Stimulated activated CD8-positive, alpha-beta memory T cell treated with anti-CD3 and anti-CD28 coated beads, Interleukin-4, amount 100 ng/mL, for 1 hour (primary cell): ENCODE measurements at places on chromosomes 6 and 20.

GRCh38 chr20:58405504-58406291 lies 16.7 kb downstream of the VAPB start:
- DNase-seq, result no peak

GRCh38 chr20:23156170-23156841 lies 70.2 kb upstream of the CD93 start:
- DNase-seq, result no peak

DNA sequence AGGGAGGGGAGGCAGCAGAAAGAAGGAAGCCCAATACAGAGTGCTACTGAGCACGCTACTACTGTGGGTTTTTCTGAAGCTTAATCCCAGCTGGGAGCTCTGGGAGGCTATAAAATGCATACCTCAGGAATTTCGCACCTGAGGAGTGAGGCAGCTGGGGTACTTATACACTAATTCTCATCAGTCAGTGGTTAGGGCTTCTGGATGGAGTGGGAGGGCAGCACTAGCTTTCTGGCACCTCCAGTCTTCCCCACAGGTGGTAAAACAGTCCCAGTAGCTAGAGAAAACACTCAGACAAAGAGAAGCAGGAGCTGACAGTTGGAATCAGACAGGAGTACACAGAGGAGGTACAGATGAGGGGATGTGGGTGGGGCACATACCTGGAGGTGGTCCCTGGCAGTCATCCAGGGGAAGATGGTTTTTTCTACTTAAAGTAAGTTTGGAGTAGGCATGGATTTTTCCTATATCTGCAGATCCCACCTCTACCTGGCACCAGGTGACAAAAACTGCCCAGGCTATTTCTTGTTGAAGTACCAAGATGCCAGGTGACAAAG lies 37.8 kb downstream of the CPXM1 start:
- DNase-seq, result no peak

GRCh38 chr20:21262812-21263211 lies 40.3 kb upstream of the XRN2 start:
- DNase-seq, result no peak

GRCh38 chr6:148445620-148446019 lies 103.0 kb downstream of the SASH1 start:
- no peak for DNase-seq

DNA sequence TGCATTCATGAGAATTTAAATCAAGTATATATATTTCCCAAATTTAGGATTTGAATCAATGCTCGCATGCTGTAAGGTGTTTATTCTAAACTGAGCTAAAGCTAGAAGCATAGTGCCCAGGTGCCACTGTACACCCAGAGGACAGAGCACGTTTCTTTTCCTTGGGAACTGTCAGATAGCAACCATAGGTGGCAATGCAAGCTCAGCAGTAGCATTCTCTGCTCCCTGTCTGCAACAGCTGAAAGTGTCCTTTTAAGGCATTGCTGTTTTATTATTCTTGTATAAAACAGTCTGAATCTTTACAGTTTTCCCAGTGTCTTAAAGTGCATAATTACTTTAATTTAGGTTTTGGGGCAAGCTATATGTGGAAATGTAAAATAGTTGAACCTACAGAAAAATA lies 443.4 kb upstream of the MMS22L start:
- DNase-seq, result no peak

DNA sequence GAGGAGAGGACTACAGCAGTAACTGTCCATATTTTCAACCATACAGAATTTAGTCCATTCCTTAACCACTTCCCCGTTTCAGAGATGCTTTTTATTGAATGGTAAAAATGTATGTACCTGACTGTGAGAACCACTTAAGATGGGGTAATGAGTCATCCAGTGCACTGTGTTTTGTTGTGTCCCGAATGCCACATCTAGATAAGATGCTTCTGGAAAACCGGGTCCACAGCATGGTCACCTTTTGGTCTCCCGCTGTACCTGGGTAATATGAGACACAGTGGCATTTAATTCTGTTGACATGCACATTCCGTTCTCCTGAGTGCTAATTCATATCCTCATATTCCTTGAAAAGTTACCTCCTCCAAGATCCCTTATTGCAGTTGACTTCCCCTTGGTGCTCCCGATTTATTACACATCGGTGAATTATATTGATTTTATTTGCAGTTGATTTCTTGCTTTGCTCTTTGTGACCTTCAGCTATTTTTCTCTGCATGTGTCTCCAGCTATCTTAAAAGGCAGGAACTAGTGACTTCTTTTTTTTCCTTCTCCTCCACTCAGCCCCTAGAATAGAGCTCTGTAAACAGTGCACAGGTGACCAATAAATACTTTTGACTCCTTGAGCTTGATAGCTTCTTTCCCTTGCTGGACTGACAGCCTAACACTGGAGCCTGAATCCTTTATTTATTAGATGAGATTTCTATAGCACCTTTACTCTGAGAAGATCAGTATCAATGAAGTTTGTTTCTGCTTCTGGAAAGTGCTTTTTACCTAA lies 314.6 kb downstream of the ZFAND3 start:
- DNase-seq, result no peak

DNA sequence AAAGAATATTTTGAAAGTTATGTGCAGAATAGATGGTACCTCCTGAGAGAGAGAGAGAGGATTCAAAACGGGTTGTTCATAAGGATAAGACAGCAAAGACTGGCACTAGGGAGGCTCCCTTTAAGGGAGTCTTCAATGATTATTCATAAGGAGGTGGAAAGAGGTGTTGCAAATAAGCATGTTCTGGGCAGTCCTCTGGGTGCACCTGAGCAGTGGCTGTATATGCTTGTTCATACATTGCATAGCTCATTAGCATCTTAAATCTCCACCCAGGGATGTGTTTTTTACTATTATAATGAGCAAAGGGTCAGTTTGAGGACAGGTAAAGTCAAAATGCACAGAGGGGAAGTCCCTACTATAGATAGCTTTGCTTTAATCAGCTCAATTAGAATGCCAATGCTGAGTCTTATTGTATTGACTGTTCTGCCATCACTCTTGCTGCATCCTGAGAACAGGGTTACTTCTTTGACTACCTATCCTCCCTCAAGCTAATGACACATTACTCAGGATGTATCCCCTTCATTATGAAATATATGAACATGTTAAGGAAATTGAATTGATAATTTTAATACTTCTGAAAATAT lies 10.0 kb upstream of the SIRPG start:
- no peak for DNase-seq

- no peak for DNase-seq
These were observed 18.4 kb upstream of the SPAG4 start for GRCh38 chr20:35597186-35597585.

- DNase-seq, result no peak
These were observed 103.4 kb downstream of the LRRC1 start for GRCh38 chr6:53898026-53898795.

DNA sequence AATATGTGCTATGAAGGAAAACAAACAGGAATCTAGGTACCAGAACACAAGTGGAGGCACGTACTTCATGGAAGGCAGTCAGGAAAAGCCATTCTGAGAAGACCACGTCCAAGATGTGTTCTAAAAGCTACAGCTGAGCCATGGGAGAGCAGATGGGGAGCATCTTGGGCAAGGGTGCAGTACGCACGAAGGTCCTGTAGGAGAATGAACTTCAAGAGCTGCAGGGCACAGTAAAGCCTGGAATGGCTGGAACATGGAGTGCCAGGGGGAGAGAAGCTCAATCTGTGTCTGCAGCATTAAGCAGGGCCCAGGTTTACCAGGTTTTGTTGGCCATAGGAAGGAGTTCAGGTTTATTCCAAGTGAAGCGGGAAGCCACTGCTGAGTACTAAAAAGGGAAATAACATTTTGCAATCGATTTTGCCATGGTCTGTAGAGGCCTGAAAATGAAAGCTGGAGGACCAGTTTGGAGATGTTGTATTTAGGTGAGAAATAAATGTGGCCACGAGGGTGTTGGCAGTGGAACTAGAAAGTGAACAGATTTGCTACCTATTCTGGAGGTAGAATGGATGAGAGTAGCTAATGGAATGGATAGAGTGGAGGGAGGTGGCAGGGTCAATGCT lies 29.9 kb downstream of the ADTRP start:
- DNase-seq, result no peak

DNA sequence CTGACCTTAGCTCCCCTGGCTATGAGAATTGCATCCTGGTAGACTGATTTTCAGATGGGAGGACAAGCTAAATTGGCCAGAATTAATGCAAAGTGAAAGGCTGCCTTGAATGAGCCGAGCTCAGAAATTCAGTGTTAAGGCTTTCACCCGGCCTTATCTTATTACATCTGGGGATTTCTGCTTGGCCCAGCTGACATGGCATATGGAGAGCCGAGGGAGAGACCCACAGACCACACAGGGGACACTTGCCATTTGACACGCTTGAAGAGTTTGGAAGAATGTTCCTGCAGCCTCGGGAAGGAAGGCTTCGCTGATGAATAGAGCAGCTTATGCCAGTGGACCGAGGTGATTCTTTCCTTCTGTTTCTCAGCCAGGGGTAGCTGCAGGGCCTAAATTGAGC lies 9.0 kb downstream of the MOCS3 start:
- no peak for DNase-seq

DNA sequence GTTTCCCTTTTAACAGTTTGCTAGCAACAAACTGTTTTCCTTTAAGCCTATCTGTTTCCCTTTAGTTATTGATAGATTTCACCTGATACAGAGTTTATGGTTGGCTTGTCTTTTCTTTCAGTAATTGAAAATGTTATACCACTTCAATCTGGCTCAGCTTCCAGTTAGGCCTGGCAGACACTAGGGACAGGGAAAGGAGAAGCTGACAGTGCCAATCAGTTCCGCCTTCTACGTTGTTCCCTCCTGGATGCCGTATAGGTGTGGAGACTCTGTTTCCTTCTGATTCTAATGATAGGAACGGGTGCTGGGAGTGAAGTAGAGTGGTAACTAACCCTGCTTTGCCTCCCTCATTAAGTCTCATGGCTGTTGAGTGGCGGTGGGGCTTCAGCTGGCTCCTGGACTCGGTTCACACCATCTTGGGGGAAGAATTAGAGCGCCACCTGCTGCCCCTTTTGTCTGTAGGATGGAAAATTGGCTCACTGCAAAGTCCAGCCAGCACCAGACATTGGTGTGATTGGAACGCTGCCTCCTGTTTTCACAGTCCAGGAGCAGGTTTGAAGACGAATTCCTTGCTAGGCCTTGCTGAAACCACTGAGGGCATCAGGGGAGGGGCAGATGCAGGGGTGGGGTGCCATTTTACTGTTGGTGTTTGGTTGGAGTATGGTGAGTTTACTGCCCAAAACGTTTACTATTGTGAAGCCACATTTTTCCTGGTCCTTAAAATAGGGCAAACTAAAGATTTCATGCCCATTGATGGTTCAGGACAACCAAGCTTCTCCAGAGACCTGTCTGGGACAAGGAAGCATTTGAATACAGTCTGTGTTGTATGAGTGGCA lies 1729.5 kb downstream of the GRIK2 start:
- no peak for DNase-seq

GRCh38 chr6:8820313-8820712 lies 385.0 kb upstream of the SLC35B3 start:
- DNase-seq, result no peak

- no peak for DNase-seq
These were observed 50.2 kb upstream of the ELOVL5 start for GRCh38 chr6:53399027-53399344.

DNA sequence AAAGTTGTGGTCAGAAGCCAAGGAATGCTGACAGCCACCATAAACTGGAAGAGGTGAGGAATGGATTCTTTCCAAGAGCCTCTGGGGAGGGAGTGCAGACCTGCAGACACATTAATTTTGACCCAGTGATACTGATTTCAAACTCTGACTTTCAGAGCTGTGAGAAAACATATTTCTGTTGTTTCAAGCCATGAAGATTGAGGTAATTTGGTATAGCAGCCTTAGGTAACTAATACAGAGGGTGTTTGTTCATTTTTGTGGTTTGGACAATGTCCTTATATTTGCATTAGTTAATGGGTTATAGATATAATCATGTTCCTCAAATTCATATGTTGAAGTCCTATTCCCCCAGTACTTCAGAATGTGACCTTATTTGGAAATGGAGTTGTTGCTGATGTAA lies 85.4 kb upstream of the GTSF1L start:
- DNase-seq, result no peak

GRCh38 chr6:127956260-127956888 lies 55.5 kb upstream of the THEMIS start:
- DNase-seq, result no peak

DNA sequence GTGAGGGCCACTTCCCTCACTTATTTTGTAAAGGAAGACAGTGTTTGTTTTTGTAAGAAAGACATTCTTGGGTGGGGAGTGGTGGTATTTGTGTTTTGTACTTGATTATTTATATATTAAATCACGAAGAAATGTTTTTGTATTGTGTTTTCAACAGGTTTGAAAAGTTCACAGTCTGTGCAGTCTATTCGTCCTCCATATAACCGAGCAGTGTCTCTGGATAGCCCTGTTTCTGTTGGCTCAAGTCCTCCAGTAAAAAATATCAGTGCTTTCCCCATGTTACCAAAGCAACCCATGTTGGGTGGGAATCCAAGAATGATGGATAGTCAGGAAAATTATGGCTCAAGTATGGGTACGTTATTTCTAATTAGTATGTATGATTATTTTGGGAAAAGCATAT lies 137.2 kb downstream of the NCOA3 start:
- no peak for DNase-seq

DNA sequence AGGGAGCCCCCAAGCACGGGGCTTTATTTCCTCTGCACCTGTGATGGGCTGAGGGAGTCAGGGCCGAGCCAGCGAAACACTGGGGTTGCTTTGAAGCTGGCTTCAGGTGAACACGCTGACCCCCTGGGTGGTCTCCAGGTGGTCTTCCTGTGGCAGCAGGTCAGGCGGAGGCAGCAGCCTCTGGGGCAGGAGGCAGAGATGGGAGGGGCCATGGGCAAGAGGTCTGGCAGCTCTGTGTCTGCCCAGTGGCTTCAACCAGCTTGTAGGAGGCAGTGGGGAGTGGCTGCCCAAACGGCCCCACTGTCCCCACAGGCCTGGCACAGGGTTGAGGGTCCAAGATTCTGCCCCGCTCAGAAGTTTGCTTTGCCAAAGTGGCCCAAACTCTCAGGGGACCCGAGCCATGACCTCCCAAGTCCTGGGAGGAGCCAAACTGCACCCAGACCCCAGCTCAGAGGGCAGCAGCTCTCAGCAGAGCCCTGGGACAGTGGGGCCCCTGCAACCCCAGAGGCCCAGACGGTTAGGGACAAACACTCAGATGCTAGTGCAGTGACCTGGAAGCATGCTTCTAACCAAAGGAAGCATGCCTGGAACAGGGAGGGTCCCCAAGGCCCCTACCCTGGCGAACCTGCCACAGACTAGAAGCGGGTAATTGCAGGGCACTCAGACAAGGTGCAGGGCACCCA lies 15.3 kb downstream of the NTSR1 start:
- DNase-seq, result no peak

- no peak for DNase-seq
These were observed 58.7 kb downstream of the BCKDHB start for GRCh38 chr6:80165143-80165542.

- DNase-seq, result no peak
These were observed 265.1 kb upstream of the CEP162 start for GRCh38 chr6:84492241-84493165.

- no peak for DNase-seq
These were observed 20.2 kb upstream of the TTK start for GRCh38 chr6:79984261-79984660.
